ENCODE measurements at places on chromosomes 1 and 21.

DNA sequence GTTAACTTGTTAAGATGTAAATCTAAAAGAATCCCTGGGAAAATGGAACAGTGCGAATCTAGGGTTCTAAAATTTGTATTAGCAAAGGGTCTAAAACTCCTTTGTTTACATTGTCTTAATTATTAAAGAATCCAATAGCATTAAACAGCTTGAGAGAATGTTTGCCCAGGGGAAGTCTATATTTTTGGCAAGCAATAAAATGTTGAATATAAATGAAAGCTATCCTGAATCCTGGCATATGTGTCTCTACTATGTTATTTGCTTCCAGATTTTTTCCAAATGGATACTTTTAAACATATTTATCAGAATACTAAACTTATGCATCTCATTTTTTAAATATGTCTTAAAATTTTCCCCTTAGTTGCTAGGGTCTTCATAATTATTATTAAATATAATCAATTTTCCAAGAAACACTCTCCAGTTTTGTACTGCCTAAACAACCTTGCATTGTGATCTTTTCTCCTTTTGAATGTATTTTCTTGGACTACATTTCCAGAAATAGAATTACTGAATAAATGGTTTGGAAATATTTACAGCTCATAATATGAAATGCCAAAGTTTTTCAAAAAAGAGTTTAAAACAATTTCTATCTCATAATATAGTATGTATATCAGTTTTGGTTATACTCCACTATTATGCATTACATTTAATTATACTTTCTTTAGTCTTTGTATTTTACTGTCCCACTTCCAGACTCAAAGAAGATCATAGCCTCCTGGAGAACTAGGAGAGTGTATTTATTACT, 304.8 kb downstream of the USP25 start:
- DNase-seq, result no peak

DNA sequence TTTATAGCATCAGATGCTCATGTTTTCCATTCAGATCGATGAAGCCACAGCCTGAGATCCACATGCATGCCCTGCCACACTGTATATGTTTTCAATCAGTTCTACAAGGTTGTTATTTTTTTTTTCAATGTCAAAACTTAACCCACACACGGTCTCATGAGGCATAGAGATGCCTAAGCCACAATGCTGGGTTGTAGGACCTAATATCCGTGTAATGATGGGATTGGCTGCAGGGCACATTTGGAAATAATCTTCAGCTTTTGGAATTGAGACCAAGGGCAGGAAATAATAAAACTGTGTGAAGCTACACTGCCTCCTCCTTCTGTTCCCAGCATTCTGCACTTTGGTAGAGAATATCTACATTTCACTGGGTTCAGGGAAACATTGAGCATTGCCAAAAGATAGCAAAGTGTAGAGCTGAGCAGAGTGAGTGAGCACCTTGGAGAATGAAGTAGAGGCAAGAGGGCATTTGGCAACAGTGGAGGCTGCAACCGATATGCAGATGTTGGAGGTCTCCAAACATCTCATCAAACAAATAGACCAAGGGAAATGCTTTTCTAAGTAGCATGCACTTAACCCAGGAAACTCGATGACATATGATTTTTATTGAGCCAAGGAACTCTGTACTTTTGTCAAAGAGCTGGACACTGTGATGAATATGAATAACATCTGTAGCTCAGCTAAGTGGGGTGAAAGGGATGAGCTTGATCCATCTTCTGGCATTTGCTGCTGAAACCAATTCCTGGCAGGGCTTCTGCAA, 176.7 kb downstream of the LYPLAL1 start:
- no peak for DNase-seq

GRCh38 chr1:178651742-178652141, 73.3 kb upstream of the RALGPS2 start:
- DNase-seq, result no peak

DNA sequence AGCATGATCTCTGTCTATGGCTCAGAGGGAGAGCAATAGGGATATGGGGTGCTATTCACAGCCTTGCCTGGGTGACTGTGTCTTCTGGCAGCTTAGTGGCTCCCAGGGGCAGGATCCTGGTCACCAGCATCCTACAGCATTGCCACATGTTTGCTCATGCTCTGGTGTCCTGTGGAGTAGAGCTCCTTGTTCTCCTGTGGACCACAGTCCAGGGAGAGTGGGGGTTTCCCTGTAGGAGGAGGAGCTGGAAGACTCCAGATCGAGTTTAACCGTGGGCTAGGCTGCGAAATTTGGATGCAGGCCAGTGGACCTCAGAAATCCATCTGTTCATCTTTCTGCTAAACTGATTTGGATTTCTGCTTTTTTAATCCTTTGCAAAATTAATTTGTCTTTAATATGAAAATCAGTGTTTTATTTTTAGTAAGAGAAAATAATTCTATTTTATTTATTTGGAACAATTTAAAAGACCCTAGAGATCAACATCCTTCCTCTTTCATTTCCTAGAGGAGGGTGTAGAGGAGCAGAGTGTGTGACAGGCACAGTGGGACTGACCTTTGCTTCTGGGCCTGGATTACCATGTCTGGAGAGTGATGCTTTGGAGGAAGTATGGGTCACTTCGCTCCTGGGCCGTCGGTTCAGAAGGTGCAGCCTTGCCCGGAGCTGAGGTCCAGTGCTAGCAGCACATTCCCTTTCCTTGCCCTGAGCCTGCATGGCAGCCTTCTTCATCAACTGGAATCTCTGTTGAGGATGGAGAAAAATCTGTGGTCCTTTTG, 17.4 kb downstream of the ADARB1 start:
- no peak for DNase-seq

GRCh38 chr1:5708346-5709245, 283.6 kb downstream of the NPHP4 start:
- no peak for DNase-seq

DNA sequence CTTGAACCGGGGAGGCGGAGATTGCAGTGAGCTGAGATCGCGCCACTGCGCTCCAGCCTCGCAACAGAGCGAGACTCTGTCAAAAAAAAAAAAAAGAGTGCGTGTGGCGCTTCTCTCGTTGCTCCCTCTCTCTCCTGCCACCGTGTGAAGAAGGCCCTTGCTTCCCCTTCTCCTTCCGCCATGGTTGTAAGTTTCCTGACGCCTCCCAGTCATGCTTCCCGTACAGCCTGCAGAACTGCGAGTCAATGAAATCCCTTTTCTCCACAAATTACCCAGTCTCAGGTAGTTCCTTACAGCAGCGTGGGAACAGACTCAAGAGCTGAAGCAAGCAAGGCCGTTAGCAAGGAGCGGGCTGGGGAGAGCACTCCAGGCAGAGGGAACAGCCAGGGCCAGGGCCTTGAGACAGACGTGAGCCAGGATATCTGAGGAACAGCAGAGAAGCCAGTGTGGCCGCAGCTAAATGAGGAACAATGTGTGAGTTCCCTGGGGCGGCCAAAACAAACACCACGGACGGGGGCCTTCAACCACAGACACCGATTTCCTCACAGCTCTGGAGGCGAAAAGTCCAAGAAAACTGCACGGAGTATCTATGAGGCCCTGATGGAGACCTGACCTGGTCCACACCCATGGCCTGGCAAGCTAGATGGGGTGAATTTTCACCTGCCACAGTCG, 54.2 kb upstream of the ETS2 start:
- DNase-seq, result no peak

DNA sequence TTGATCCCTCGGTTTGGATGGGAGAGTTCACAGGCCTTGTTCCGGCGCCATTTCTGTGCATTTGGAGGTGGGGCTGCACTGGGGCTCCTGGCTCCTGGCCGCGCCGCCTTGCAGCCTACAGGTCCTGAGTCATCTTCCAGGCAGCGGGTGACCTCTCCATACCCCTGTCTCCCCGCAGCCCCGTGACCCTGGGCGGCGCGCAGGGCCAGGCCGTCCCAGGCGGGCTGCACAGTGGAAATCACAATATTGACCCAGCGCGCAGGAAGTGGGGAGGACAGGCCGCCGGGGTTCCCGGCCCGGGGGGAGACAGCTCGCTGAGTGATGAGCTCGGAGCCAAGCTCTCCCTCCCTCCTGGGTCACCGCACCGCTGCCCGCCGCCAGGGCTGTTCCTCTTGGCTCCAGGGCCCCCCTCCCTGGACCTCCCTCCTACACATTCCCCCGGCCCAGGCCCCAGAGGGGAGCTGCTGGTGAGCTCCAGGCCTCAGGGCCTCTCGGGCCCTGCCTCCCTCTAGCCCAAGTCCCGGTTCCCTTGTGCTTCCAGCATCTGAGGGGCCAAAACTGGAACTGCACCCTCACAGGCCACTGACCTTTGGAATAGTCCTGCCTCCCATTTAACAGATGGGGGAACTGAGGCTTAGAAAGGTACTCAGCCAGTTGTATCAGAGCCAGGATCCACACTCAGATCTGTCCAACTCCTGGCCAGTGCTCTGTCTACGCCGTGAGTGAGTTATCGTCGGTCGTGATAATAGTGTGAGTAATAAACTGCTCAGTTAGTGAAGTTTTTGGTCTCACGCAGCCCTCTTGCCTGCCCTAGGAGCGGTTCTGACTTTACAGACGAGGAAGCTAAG, 142.9 kb upstream of the WNT4 start:
- no peak for DNase-seq

GRCh38 chr1:207848234-207848633, 62.7 kb downstream of the CD34 start:
- DNase-seq, result peak; percentile 83

GRCh38 chr21:34280389-34280795, 83.4 kb upstream of the KCNE2 start:
- no peak for DNase-seq

GRCh38 chr1:101407505-101408211, 170.8 kb downstream of the S1PR1 start:
- no peak for DNase-seq

DNA sequence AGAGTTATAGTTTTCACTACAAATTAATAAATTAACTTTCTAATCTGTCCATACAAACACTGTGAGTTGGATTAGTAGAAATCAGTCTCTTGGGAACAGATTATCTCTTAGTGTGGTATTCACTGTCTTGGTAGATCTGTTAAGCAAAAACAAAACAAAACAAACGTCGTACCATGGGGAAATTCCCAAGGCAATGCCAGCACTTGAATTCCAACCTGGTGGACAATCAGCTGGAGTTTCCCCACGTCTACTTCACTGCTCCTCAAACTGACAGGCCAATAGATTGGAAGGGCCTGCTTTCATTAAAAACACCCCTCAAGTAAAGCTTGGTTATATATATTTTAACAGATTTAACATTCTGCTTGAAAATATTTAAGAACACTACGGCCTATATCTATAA, 31.9 kb downstream of the GDAP2 start:
- DNase-seq, result no peak

DNA sequence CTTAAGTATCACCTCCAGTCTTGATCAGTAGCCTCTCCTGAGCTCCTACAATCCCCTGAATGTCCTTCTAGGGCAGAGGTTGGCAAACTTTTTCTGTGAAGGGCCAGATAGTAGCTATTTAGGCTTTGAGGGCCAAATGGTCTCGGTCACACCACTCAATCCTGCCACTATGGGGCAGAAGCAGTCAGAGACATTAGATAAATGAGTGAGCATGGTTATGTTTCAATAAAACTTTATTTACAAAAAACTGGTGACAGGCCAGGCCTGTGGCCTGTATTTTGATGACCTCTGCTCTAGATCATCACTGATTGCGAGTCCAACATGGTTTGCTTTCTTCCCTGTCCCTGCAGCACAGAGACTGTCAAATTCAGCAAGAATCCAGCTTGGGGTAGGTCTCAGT, 36.3 kb downstream of the LRP8 start:
- DNase-seq, result no peak

DNA sequence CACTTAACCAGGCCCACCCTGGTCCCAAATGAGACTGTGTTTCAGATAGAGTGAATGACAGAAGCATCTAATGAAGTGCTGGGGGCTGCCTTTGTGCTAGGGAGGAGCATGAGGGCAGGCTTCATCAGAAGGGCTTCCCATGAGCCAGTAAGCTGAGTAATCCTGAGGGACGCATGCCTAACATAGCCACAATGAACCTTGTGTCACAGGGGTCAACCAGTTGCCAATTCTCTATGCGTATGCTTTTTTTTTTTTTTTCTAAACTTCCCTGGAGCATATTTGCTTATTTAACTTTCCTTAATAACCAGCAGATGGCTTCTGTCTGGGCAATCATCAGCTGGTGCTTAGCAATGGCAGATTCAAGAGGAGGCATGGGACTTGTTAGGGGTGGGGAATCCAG, 25.5 kb upstream of the CYP2J2 start:
- no peak for DNase-seq

DNA sequence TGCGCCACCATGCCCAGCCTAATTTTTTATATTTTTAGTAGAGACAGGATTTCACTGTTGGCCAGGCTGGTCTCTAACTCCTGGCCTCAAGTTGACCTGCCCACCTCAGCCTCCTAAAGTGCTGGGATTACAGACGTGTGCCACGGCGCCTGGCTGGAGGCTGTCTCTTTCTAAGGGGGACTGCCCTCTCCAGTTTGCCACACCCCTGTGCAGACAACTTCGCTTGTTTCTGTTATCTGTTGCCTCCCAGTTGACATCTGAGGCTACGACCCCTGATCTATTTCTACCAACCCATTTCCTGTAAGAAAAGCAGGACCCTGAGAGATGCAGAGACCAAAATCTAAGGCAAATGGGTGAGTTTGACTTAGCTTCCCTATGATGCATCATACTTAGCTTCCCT, 24.0 kb upstream of the VASH2 start:
- DNase-seq, result no peak

DNA sequence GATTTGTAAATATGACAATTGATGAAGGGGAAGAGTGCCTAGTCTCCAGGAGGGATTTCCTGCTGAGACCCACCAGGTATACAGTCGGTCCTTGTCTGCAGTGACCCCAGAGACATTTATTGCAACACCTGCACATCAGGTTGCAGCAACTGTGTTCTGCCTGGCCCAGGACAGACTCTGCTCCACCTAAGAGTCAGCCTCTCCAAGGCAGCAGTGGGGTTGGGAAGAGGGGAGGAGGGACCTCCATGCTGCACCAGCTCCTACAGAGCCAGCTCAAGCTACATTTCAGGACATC, 120.4 kb upstream of the IRF2BP2 start:
- DNase-seq, result no peak

DNA sequence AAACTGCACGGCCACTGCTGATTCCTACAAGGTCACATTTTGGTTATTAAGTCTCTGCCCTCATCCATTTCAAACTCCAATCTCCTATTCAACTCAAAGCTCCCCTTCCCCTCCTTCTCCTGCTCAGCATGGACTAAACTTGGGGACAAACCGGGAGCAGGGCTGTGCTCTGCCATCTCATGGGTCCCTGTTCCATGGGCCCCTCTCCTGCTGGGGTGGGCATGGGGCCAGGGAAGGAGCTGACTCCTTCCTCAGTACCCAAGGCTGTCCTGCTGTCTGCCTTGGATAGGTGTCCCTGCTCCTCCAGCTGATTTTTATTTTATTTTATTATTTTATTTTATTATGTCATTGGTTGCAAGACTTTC, 27.1 kb downstream of the TNNT2 start:
- DNase-seq, result no peak

GRCh38 chr1:11681071-11681771, at the start of gene MAD2L2:
Gene MAD2L2, minus strand, starts transcription at chr1:11681148. Its CDS starts 547 bp downstream, at chr1:11680601.
- DNase-seq, result peak; percentile 92

DNA sequence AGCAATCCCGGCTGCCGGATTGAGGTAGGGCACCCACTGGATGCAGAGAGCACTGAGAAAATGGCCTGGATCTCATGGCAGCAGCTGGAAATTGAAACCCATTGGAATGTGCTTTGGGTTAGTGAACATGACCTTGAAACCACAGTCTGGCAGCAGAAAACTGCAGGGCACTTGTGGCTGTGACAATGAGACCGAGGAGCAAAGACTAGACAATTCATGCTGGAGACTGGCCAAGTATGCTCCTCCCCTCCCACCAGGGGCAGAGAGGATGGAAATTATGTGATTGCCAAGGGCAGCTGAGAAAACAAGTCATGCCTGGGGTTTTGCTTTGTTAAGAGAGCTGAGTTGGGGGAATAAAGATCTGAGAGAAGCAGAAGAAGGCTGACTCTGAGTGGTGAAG, 60.7 kb downstream of the ZNF697 start:
- DNase-seq, result no peak
